ENCODE measurements at places on chromosomes 11 and 22.

- no peak for DNase-seq
Measured at GRCh38 chr22:20469110-20469868, 26.3 kb downstream of the KLHL22 start.

DNA sequence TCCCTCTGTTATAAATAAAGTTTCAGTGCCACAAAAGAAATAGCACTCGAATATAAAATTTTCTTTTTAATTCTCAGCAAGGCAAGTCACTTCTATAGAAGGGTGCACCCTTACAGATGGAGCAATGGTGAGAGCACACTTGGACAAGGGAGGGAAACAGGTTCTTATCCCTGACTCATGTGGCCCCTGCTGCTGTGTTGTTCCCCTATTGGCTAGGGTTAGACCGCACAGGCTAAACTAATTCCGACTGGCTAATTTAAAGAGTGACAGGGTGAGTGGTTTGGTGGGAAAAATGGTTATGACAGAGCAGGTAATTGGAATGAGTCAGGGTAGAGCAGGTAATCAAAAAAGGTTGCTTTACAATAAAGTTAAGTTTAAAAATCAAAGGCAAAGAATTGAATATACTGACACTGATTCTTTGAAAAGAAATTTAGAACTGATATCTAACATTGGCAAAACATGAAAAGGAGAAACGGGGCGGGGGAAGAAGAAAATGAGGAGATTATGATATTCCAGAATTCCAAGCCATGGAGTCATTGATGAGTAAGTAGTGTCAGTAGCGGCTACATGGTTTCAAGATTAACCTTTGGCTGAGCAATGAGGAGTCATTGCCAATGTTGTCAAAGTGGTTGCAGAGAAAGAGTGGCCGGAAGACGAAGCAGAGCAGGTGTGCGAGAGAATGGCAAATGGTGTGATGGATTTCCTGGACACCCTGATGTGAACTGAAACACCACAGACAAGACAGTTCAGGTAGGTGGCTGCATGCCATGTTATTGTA lies 48.4 kb upstream of the MRGPRX1 start:
- DNase-seq, result no peak

- no peak for DNase-seq
Measured at GRCh38 chr11:19772480-19772879, 59.8 kb downstream of the NAV2 start.

DNA sequence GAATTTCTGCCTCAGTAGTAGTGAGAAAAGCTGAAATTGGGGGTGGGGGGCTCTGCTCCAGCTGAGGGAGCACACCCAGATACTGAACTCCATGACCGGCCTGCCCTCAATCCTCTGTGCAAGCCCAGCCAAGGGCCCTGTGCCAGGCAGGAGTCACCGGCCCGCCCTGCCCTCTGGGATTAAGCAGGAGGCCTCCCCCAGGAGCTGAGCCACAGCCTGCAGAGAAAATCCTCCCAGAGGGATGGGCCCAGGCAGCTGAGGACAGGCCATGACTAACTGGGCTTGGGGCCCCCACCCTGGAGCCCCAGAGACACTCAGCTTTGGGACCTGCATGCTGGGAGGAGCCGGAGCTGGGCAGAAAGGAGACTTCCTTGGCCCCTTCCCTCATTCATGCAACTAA lies 48.8 kb downstream of the MN1 start:
- DNase-seq, result no peak

DNA sequence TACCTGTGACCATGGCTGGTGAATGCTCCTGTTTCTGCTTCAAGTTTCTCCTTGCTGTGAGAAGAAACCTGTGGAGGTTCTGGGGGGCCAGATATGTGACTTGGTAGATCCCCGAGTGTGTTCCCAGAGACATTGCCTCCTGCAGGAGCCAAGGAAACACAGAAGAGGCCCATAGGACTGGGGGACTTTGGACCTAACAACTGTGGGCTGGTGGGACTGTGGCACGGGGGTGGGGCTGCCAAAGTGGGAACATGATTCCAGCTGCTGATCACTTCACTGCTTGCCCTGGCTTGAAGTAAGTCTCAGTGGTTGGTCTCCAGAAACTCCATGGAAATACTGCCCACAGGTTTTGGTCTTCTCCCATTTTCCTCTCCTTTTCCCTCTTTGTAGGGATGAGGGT lies 4.1 kb upstream of the NR1H3 start:
- no peak for DNase-seq

GRCh38 chr22:37485395-37486223 lies 575 bp downstream of the MFNG start:
- DNase-seq, result no peak

DNA sequence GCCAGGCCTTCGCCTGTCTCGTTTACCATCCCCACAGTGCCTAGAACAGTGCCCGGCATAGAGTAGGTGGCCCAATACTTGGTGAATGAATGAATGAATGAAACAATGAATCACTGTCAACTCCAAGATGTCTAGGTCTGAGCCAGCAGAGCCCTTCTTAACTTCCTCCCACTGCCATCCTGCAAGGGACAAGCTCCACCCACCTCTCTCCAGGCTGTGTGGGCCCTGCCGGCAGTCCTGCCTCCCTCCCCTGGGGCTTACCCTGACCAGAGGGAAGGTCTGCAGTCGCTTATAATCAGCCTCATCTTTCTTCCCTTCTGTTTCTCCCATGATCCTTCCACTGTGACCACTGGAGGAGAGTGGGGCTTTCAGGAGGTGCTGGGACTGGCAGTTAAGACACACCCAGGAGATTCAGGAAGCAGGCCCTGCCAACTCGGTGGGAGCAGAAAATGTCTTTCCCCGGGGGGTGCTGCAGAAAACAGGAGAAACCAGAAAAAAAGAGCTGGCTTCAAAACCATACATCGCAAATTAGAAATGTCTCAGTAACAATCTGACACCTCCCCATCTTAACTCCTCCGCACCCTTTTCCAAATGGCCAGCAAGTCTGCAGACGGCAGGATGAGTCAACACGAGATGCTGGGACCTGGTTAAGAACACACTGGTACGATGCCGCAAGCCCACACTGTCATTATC lies 11.4 kb downstream of the DNAL4 start:
- DNase-seq, result no peak

GRCh38 chr11:110830747-110831146 lies 118.5 kb upstream of the ARHGAP20 start:
- no peak for DNase-seq

GRCh38 chr11:1461826-1462697 lies 24.5 kb downstream of the MOB2 start:
- DNase-seq, result no peak

DNA sequence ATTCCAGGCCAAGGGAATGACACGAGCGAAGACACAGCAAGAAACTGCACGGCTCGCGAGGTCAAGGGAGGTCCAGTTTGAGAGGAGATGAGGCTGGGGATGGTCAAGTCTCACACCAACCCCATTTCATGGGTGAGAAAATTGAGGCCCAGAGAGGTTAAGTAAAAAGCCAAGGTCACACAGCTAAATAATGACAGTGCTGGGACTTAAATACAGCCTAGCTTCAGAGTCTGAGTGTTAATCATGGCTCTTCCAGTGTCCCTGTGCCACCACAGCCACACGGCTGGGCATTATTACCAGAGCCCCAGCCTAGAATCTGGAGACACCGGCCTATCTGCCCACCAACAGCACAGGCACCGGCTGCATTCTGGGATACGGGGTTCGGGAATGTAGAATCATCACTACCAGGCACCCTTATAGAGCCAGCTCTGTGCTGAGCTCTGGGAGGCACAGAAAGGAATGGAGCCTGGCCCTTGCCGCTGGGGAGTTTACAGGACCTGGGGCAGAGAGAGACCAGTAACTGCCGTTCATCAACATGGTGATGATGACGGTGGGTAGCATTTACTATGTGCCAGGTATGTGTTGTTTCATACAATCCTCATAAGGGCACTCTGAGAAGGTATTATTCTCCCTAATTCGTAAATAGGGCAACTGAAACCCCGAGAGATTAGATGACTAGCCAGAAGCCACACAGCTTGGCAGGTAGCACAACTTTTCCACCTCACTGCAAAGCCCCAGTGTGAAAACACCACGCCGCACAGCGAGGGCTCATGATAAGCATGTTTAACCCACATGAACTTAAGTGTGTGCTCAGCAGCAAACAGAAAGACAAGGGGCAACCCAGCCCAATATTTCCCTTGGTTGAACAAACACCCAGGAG lies 51.8 kb downstream of the CD6 start:
- DNase-seq, result no peak

GRCh38 chr11:72584293-72584938 lies 89.8 kb downstream of the PDE2A start:
- DNase-seq, result no peak

DNA sequence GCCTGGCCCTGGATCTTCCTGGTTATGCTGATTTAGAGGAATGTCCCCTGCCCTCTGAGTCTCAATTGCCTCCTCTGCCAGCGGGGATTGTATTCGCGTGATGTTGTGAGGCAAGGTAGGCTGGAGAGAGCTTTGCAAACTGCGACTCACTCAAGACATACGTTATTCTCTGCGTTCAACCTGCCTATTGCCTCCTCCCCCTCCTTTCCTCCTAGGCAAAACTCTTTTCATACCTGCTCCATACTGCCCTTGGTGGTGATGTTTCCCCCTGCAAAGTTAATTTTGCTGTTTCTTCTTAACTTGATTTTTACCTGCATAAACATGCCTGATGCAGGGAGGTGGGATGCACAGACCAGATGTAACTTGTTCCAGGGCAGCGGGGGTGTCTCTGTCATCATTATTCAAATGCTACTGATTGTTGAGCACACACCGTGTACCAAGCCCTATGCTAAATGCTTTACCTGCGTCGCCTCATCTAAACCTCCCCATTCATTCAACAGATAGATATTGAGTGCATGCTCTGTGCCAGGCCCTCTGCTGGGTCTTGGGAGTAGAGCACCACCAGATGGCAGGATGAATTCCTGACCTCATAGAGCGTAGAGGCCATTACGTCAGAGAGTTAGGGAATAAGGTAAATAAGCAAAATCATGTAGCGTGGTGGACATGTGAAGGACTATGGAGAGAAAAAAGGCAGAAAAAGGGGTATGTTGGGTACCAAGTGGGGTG lies 29.0 kb downstream of the SGSM1 start:
- DNase-seq, result no peak

GRCh38 chr11:119316729-119317591 lies at the start of gene MCAM:
TSS of gene MCAM (minus strand) at chr11:119317130. CDS start at chr11:119317101, 29 bp downstream.
- no peak for DNase-seq

DNA sequence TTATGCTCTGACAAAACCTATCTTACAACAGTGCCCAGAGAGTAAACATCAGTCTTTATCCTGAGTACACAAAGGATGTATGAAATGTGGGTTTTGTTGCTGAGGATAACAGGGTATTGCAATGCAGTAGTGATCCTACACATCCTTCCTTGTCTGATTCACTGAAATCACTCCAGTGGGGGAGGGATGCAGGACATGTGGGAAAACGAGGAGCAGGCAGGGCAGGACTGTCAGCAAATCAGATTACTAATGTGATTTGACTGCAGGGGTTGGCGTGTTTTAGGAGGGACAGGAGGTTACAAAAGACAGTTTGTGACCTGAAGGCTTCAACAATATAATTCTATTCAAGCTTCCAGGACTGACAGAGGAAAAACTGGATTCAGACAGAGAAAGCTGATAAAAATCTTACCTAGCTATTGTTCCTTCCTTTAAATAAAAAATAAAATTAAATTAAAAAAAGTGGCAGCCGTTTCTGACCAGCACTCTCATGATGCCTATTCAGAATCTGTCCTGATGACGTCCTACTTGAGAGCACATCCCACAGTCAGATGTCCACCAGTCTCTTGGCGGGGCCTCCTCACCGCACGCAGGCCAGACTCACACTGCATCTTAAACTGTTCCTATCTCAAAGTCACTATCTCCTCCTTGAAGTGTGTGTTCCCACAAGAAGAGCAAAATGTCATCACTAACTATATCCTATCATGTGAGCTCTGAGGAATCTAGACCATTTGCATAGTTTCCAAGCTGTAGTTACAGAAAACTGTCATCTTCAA lies 50.6 kb upstream of the MN1 start:
- DNase-seq, result no peak

GRCh38 chr11:124644426-124645280 lies 22.0 kb downstream of the TBRG1 start:
- DNase-seq, result peak; percentile 73

DNA sequence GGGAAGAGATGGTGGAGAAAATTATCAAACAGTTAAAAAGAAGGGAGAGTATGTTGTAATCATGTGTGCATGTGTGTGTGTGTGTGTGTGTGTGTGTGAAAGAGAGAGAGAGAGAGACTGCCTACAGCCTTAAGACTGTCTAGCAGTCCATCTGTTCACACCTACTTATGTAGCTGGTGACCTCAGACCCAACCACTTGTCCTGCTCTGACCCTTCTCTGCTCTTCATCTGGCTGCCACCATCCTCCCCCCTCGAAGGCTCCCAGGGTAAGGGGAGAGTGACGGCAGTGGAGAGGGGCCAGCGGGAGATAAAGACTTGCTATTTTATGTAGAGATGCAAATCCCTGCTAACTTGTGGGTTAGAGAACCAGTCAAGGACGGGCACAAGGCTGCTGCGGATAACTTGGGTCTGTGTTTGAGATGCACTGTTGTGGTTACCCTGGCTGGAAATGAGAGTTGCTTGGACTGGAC lies 24.9 kb upstream of the GRAMD1B start:
- peak; percentile 45 for DNase-seq

GRCh38 chr11:117232911-117233409 lies 489 bp downstream of the RNF214 start:
- no peak for DNase-seq

- no peak for DNase-seq
Measured at GRCh38 chr22:20234760-20235388, 33.2 kb downstream of the RTN4R start.

DNA sequence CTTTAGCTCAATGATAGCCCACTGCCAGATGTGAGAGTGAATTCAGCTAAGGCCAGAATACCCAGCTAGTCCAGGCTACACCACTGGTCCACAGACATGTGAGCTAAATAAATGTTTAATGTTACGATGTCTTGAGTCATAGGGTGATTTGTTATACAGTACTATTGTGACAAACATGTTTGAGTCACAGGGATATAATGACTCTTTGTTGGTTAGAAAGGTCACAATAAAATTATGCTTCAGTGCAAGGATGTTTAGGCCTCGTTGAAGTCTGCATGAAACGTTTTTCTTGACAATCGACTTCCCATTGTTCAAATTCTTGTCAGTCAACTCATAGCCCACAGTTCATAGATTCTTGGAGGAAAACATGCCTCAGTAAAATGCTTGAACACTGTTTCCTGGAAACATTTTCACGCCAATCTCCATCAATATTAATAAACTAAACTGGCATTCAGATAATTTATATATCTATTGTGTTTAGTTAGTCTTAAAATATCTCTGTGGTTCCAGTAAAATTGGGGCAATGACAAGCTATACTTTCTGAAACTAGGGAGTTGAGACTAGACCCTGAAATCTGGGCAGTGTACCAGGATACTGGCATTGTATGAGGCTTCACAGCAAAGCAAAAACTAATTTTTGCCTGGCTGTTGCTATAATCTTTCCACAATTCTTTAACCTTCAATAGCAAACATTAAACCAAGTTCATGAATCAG lies 650.8 kb upstream of the KIRREL3 start:
- DNase-seq, result no peak

GRCh38 chr11:81033779-81034540 lies 1593.1 kb upstream of the TENM4 start:
- DNase-seq, result peak; percentile 66

Data from NCI-H446 (cell line).